ENCODE measurements at places on chromosomes 2 and 18.

GRCh38 chr2:215607766-215608165 is 171.9 kb upstream of the FN1 start:
- no peak for DNase-seq

- no peak for DNase-seq
Observed at GRCh38 chr2:207123335-207123744, 42.4 kb downstream of the KLF7 start.

GRCh38 chr2:219476652-219477151 is 22.0 kb upstream of the GMPPA start:
- DNase-seq = no peak

DNA sequence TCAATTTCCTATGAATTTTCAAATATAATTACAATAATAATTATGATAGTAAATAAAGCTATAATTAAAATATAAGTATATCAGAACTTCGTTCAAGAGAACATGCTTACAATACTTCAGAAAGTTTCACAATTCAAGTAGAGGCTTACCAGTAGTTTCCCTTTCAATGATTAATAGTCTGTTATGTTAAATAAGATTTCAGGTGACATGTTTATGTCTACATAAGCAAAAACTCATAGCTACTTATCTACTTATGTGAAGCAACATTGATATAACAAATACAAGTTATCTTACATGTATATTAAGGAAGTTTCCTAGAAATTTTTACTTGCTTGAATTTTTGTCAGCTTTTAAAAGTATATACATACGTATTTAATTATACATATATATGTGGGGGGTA is 4.5 kb upstream of the COL3A1 start:
- DNase-seq = no peak

GRCh38 chr2:66435549-66435875 is 587 bp downstream of the MEIS1 start:
- no peak for DNase-seq

DNA sequence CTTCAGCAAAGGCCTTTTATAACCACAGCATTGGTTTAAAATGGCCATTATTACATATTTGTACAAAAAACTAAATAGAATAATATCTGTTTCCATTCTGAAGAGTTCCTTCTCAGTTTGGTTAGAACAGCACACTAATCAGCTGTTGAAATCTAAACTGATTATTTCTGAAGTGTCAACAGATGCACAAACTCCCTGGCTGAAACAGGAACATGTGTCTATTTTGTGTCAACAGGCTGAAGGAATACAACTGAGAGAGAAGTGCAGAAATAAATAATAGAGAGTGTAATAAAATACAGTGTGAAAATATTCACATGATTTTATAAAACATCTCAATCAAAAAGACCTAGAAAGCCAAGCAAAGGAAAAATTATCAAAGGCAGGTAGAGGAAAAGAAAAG is 29.7 kb downstream of the IKZF2 start:
- DNase-seq = no peak

GRCh38 chr2:112162341-112162740 is 24.2 kb downstream of the FBLN7 start:
- no peak for DNase-seq

GRCh38 chr18:61470031-61470674 is 136.9 kb downstream of the CDH20 start:
- DNase-seq = no peak

DNA sequence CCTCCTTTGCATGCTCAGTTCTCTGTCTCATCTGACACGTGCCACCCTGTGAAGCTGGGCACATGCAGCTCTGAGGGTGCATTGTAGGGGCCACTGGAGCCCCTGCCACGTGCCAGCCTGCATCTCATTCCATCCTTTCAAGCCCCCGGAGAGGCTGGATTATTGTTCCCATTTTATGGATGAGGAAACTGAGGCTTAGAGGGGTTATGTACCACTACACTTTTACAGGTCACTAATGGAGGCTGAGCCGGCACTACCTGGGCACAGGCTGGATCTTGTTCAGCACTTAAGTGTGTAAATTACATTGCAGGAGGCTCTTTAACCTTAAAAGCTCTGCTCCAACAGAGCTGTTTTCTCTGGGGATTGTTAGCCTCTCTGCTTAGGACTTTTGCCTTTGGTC is 47.5 kb downstream of the KCNIP3 start:
- DNase-seq = no peak

DNA sequence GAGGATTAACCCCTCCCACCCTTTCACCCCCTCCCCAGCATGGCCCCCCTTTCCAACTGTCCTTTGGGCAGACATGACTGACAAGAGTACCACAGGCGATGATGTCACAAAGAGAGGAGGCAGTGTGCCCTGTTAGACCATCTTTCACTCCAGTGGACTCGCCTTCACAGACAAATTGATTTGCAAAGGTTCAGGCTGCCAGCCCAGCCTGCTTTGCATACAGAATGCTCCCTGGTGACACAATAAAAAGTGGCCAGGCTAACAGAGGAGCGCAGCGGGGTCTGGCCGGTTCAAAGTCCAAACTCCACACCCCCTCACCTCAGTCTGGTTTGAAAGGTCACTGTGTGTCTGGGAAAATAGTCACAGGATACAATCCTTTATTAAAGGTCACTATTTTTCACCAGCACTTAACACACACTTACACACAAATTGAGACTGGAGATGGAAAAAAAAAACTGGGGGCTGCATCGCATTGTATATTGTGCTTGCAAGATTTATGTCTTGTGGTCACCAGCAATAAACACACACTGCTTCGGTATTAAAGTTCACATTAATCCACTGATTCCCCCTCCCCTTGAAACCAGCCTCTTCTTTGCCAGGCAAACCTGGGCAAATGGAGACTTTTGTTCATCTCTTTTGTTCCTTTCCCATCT is 236.9 kb downstream of the BCL11A start:
- DNase-seq = no peak

- DNase-seq = no peak
Observed at GRCh38 chr2:95024371-95024770, 1.1 kb upstream of the MAL start.

DNA sequence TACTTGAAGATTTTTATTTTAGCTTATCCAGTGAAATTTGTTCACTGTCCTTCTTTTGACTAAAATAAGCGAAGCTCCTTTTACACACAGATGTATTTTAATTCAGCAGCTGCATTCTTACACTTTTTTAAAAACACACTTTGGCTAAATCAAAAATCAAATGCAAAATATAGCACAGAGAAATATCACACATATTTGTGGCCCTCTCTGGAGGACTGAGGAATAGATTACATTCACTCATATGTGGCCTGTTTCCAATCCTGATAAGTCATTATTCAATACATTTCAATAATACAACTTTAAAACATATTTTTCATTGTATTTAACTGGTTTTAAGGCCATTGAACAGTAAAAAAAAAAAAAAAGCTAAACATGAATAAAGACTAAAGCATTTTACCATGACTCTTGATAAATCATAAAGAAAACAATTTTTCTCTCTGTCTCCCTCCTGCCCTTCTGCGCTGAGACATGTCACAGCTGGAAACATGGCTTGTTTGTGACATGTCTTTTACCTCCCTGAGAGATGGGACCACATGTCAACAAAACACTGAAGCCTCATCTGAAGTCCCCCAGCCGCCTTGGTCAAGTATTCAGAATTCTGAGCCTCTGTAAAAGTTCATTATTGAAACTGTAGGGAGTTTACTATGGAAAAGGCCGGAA is 221.0 kb downstream of the ZNF407 start:
- DNase-seq = no peak

Data from HFF-Myc (cell line).